ENCODE measurements at places on chromosomes 1 and 21. TPM values are rescaled to one million over a fixed set of nuclear protein-coding genes. Genes with fewer than 3 reads are reported as not detected.

The USP33 gene
- 42.4 TPM for polyA plus RNA-seq

The AVPR1B gene
- polyA plus RNA-seq: 0.09 TPM

The KRTAP12-2 gene
- not detected for polyA plus RNA-seq

The DNAI4 gene
- 3.8 TPM for polyA plus RNA-seq

The CYP4A22 gene
- not detected for polyA plus RNA-seq

The SLX9 gene
- 46.9 TPM for polyA plus RNA-seq

The CLCA1 gene
- not detected for polyA plus RNA-seq

The PKP1 gene
- polyA plus RNA-seq: 0.19 TPM
